ENCODE measurements at places on chromosomes 3 and 15. TPM values are rescaled to one million over a fixed set of nuclear protein-coding genes. Genes with fewer than 3 reads are reported as not detected.

DNA sequence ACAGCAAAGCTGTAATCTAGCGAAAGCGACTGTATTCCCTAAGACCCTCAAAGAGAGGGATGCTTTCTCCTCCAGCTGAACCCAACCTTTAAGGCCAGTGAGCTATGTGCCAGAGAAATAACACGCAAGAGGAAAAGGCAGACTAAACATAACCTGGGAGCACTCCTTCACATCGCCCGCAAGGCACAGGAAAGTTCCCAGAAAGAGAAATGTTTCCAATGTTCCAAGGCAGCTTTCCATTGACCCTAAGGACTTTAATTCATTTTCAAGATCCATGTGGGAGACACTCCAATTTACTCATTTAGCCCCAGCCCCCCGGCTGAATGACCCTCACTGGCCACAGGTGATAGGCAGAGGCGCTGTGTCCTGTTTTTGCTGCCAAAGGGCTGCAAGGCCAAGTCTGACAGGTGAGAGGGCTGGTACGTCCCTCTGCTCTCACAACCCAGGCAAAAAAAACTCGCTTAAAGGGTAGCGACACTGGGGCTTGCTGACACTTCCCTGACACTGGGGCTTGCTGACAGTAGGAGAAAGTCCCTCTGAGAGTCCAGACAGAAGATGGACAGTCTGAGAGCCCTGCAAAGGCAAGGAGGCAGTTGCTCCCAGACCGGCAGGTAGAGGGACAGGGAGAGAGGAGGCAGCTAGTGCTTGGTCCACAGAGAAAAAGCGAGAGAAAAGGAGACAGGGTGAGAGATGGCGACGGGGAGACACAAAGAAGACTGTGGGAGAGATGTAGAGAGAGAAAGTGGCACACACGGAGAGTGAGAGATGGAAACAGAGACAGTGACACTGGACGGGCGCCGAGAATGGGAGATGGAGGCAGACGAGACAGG, 702 bp downstream of the ARHGEF3 start:
- peak overlapping the region; percentile 87 for H3K4me3 ChIP-seq
- H3K27ac ChIP-seq, result peak overlapping the region; percentile 87
- peaks cover 47% of the 10 kb centered on the region for H3K4me1 ChIP-seq
- H3K27me3 ChIP-seq, result no peaks in the 10 kb centered on the region
- peaks cover 41% of the 10 kb centered on the region for H3K36me3 ChIP-seq

DNA sequence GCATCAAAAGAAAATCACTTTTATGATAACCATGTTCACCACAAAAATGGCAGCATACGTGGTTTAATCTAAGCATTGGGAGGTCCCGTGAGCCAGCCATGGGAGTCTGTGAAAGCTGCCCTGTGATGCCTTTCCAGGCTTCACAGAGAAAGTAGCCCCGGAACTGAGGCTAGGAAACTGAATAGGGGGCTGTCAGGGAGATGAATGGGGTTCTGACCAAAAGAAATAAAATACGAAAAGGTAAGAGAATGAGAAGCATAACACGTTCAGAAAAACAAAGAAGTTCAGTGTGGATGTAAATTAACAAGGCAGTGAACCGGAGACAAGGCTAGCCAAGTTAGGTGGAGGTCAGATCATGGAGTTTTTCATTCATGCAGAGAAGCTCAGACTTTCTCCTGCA, 118.9 kb downstream of the ANXA2 start:
- H3K36me3 ChIP-seq, result peaks cover 6% of the 10 kb centered on the region
- no peak for DNase-seq
- H3K4me3 ChIP-seq, result no peak overlapping the region
- no peak overlapping the region for H3K27ac ChIP-seq
- H3K27me3 ChIP-seq, result peaks cover 52% of the 10 kb centered on the region

- H3K4me1 ChIP-seq, result peaks cover 3% of the 10 kb centered on the region
- H3K4me3 ChIP-seq, result no peak overlapping the region
- no peak for DNase-seq
- no peak overlapping the region for H3K27ac ChIP-seq
- H3K27me3 ChIP-seq, result no peaks in the 10 kb centered on the region
Measured at GRCh38 chr3:189833996-189834395, 202.8 kb downstream of the TP63 start.

- H3K4me1 ChIP-seq, result peaks cover 24% of the 10 kb centered on the region
- no peak overlapping the region for H3K27ac ChIP-seq
- H3K36me3 ChIP-seq, result peaks cover 54% of the 10 kb centered on the region
- H3K4me3 ChIP-seq, result no peak overlapping the region
- DNase-seq, result no peak
Measured at GRCh38 chr3:59886790-59887189, 837.0 kb upstream of the CFAP20DC start.

The TEX55 gene
- total RNA-seq, result not detected

Measured in activated CD4-positive, alpha-beta T cell treated with anti-CD3 and anti-CD28 coated beads, Interleukin-2, amount 10 ng/mL, durations not matched to agents 7 days and 5 days (primary cell).